Stimulated activated CD4-positive, alpha-beta T cell treated with anti-CD3 and anti-CD28 coated beads, Interleukin-1b, Interleukin-23, amount 100 ng/mL, for 1 hour (primary cell): ENCODE measurements at places on chromosomes 11 and 22.

- DNase-seq, result no peak
Measured at GRCh38 chr11:129395883-129396282, 20.2 kb downstream of the BARX2 start.

GRCh38 chr22:45069925-45070324, 60.1 kb upstream of the PHF21B start:
- DNase-seq, result no peak

- DNase-seq, result no peak
Measured at GRCh38 chr22:27512283-27512761, 289.2 kb downstream of the MN1 start.

DNA sequence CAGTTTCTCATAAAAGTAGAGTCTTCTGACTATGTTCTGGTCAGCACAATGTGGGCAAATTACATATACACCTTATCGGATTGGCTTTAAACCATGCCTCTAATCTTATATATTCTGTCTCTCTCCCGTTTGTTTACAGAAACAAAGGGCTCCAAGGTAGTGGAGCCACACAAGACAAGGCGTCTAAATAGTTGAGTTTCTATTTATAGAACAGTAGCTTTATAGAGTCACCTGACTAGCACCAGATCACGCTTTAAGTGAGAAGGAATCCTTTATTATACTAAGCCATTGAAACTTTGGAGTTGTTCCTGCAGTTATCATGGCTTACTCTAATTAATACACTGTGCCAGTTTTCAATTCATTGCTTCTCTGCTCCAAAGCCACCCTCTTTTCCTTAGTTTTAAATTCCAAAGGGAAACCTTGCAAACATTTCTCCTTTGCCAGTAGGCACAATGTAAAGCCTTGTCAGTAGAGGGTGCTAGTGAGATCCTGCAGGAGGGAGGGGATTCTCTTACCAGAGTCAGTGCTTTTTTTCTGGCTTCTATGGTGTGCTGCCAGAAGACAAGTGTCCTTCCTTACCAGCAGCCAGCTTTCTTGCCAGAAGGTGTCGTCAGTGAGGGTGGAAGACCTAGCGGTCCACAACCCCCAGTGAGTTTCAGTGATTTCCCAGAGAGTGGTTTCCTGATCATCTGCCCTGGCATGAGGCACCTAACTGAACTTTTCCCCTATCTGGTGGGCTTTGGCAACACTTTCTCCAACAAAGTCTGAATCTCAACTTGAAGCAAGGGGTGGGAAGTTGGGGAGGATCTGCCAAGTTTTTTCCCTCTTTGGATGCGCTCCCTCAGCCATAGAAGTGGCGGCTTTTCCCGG, 71.7 kb downstream of the RAB38 start:
- DNase-seq, result no peak

DNA sequence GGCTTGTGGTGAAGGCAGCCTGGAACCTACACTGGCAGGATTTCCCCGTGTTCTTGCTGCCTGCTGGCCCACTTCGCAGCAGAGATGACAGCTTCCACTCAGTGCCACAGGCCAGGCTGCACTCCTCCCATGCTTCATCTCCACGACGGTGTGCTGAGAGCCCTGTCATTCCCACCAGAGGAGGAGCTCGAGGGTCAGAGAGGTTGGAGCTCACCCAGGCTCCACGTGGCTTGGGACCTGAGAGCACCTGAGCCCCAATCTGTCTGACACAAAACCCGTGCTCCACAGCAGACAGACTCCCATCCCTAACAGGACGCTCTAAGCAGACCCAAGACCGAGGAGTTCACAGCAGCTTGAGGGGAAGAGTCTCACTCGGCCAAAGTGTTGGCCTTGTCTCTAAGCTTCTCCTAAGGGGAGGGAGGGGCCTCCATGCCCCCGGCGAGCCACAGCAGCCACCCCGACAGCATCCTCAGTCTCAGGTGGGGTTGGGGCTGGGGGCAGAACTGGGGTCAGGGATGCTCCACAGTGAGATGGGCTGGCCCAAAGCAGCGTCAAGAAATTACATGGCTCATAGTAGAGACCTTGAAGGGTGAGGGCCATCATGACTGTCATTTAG, 10.7 kb downstream of the LRFN4 start:
- DNase-seq, result no peak

- no peak for DNase-seq
Measured at GRCh38 chr11:73761403-73761945, 600 bp upstream of the RAB6A start.

GRCh38 chr11:27085605-27086004, 45.0 kb downstream of the BBOX1 start:
- no peak for DNase-seq

DNA sequence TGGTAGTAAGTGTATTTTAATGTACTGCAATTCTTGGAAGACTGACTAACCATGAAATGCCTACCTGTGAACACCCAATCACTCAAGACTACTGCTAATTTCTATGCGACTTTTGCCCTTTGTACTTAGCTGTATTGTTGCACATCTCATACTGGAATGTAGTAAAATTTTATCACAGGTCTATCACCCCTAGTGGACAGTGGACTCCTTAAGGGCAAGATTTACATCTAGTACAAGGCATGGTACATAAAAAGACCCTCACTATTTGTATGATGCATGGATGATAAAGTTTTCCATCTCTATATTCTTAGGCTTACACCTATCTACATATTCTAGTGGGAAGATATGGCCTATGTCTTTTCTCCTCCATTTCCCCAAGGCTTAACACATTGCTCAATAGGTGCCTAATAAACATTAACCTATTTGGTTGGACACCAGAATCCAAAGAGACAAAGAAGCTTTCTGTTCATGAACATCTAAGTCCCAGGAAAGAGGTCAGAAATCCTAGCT, 26.1 kb downstream of the SERGEF start:
- DNase-seq, result no peak
